ENCODE measurements at places on chromosomes 2 and 18.

- no peak for DNase-seq
Measured at GRCh38 chr2:127216593-127216992, 3.5 kb downstream of the CYP27C1 start.

GRCh38 chr2:42342061-42342794 lies 18.8 kb downstream of the COX7A2L start:
- no peak for DNase-seq

- no peak for DNase-seq
Measured at GRCh38 chr2:151576080-151576479, 158.2 kb downstream of the NEB start.

DNA sequence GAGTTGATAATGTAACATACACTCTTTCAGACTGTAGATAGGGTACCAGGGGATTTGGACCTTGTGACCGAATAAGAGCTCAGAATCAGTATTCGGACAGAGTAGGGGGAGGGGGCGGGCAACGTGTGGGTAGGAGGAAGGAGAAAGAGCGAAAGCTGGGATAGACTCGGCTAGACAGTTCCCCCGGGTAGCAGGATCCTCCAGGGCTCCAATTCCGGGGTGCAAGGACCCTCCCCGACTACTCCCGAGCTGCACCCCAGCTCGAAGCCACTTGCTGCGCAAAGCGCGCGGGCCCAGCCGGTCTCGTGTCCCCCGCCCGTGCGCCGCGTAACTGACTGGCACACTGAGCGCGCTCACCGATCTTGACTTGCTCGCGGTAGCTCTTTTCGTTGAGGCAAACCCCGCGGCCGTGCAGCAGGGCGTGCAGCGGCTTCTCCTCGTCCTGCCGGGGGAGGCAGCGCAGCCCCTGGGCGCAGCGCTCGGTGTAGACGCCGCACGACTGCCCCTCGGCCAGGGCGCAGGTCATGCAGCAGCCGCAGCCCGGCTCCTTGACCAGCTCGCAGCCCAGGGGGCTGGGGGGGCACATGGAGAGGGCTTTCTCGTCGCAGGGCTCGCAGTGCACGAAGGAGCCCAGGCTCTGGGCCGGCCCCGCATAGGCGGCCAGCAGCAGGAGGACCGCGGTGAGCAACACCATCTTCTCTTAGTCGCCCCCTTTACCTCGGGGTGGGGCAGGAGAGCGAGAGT lies 1.1 kb downstream of the IGFBP5 start:
- no peak for DNase-seq

DNA sequence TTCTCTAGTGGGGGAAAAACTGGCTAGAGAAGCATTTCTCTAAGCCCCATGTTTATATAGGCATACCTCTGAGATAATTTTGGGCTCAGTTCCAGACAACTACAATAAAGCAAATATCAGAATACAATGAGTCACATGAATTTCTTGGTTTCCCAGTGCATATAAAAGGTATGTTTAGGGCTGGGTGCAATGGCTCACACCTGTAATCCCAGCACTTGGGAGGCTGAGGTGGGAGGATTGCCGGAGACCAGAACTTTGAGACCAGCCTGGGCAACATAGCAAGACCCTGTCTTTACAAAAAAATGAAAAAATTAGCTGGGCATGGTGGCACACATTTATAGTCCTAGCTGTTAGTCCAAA lies 22.2 kb downstream of the TSN start:
- DNase-seq, result no peak

GRCh38 chr2:215839309-215839708 lies 174.0 kb downstream of the MREG start:
- no peak for DNase-seq

DNA sequence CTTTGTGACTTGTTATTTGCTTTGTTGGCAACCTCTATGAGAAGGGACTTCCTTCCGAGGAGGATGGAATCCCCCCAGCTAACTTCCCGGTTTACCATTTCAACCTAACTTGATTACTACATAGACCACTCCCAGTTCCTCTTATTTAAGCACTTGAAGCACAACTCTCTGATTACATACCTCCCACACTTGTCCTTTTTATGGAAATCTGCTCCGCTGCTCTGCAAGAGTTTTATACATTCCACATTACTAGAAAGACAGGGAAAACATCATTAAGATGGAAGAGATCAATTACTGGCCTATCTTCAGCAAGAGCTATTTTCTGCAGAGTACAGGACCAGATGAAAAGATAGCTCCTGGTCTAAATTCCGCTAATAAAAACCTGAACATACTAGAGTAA lies 160.0 kb upstream of the PGAP1 start:
- no peak for DNase-seq

GRCh38 chr2:208042041-208042440 lies 16.7 kb upstream of the PLEKHM3 start:
- no peak for DNase-seq

DNA sequence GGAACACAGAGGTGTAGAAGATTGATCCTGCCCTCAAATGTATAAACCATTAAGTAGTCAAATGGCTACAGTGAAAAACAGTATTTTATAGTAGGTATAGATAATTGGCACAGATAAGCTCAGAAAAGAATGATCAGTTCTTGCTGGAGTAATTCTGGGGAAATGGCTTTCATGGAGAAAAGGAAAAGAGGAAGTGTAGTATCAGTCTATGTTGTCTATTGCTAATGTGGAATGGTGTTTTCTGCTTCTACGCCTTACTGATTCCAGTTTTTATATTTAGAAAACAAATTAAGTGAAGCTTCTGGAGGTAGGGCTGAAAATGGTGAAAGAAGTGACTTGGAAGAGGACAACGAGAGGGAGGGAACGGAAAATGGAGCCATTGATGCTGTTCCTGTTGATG lies 22.2 kb downstream of the ZC3H15 start:
- no peak for DNase-seq

DNA sequence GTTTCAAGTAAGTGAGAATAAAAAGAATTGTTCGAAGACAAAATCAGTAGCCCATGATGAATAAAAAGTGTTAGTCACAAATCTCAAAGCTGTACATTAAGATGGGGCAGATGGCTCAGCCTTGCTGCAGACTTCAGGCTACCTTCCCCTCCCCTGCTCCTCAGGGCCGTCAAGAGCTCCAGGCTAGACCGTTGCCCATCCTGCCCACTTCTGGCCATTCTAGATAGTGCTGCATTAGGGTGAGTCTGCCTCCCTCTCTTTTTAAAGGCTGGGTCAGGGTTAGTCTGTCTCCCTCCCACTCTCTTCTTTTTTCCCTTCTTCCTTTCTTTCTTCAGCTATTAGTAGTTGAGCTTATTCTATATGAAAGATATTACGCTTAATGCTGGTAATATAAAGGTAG lies 86.0 kb downstream of the MAPRE2 start:
- DNase-seq, result no peak

GRCh38 chr2:38045811-38046210 lies 30.1 kb downstream of the CYP1B1 start:
- DNase-seq, result no peak

GRCh38 chr18:43869451-43870008 lies 592.2 kb upstream of the SYT4 start:
- no peak for DNase-seq

GRCh38 chr2:112658301-112658700 lies 12.6 kb downstream of the SLC20A1 start:
- DNase-seq, result no peak

DNA sequence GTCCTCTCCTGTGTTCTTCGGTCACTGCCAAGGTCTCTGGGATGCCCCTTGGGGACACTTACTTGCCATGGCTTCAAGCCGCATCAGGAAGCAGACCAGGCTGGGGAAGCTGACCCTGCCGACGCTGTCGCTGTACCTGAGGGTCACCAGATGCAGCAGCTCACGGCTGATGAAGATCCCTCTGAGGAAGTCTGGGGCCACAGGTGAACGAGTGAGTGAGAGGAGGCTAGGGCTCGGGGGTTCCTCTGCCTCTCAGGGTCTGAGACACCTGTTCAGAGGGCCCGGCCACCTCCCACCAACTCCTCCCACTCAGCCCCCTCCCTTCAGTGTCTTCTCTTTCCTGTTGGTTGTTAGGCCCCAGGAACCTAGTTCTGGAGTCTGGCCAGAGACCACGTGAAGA lies 74.9 kb downstream of the CAPN13 start:
- DNase-seq, result no peak

DNA sequence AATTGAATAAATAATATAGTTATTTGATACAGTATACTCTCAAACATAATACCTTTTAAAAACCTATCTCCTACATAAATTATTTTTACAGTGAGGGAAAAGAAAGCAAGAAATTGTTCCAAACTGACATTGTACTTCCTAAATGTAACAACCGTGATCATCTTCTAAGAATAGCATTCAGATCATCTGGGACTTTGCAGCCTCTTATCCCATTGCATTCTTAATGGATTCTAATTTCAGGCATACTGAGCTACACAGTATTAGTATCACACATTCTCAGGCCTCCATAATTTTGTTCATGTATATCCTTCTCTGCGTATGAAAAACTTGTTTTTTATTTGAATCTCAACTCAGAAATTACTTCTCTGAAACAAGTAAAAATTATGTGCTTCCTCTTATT lies 1134.7 kb upstream of the CDH2 start:
- no peak for DNase-seq

DNA sequence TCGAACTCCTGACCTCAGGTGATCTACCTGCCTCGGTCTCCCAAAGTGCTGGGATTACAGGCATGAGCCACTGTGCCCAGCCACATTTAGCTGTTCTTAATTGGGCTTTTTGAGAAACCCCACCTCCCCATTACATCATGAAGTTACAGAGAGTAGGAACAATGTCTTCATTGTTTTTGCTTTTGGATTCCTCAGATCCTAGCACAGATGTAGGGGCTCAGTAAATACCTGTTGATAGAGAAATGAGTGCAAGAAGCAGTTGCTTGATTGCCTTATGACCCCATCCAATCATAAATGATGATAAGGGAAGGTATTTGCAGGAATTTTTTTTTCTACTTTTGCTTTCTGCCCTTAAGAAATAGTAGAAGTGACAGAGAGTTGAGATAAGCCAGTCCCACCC lies 25.4 kb downstream of the GREB1L start:
- DNase-seq, result no peak

DNA sequence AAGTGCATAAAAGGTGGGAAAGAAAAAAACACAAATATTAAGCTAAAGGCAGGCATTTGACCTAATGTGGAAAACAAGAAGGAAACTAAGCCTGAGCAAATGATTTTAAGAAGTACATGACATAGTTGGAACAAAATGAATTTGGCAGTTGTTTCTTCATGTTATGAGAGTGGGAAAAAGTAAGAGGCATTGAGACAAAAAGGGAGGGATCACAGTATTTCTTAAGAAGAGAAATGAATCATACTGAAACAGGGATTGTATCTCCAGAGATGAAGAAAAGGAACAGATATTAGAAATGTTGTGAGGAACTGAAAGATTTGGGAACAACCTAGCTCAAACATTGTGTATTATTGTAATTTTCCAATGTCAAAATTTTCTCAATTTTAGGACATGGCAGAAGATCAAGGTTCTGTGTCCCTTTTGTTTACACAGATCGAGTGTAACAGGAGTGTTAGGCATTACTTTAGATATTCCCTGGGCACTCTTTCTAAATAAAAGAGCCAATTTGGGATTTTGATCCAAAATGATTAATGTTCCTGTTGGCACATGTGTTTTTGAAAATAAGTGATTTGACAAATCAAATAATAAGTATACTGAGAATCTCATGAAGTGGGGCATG lies 98.6 kb downstream of the CALCRL start:
- DNase-seq, result no peak

DNA sequence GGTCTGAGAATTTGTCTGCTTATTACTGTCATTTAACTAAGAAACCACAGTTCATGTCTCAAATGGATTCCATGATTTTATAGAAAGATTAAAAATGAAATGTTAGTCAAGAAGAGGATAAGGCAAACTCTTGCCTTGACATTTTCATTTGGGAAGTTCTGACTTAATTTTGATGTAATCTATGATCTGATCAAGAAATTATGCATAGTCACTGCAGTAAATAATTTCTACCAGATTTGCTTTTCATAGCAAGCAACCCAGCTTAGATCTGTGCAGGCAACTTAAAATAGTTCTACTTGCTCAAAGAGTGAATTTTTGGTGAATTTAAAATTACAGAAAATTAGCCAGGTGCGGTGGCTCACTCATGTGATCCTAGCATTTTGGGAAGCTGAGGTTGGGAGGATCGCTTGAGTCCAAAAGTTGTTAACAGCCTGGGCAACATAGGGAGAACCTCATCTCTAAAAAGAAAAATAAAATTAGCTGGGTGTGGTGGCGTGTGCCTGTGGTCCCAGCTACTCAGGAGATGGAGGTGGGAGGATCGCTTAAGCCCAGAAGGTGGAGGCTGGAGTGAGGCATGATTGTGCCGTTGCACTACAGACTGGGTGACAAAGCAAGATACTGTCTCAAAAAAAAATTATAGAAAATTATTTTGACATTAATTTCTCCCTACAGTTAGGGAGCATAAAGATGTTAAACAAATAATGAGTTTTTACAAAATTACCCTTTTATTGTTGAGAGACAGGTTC lies 158.7 kb upstream of the MYO3B start:
- no peak for DNase-seq

DNA sequence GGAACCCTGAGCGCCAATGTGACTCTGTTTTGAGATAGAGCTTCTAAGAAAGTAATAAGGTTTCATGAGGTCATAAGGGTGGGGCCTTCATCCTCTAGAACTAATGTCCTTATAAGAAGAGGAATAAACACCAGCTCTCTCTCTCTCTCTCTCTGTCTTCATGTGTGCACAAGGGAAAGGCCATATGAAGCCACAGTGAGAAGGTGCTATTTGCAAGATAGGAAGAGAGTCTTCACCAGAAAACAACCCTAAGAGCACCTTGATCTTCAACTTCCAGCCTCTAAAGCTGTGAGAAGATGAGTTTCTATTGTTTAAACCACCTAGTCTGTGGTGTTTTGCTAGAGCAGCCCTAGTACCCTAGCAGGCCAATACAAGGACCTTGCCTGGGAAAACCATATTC lies 55.8 kb downstream of the DOCK10 start:
- no peak for DNase-seq

GRCh38 chr2:200300638-200301314 lies 5.7 kb upstream of the SPATS2L start:
- DNase-seq, result no peak

- DNase-seq, result no peak
Measured at GRCh38 chr2:190862571-190862991, 18.0 kb upstream of the GLS start.

DNA sequence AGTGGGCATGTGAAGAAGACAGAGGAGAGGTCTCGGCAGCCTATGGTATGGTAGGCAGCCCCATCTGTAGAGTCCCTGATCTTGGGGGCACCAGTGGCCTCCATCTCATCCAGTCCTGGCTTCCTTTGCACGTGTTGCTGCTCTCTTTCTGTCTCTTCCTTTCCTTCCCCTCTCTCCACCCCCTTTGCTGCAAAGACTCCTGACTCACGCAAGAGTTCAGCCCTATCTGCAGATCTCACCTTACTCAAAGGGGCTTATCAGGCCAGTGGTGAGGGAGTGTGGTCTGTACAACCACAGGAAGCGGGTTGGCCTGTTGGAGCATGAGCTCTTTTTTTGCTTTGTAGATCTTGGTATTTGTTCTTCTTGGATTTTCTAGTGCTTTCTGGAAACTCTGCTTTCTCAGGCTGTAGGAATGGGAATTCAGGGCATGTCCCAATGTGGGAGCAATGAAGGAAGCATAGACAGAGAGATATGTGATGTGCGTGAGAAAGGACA lies 14.6 kb upstream of the NT5DC4 start:
- no peak for DNase-seq
